RKO (cell line): ENCODE measurements at places on chromosomes 4 and X.

DNA sequence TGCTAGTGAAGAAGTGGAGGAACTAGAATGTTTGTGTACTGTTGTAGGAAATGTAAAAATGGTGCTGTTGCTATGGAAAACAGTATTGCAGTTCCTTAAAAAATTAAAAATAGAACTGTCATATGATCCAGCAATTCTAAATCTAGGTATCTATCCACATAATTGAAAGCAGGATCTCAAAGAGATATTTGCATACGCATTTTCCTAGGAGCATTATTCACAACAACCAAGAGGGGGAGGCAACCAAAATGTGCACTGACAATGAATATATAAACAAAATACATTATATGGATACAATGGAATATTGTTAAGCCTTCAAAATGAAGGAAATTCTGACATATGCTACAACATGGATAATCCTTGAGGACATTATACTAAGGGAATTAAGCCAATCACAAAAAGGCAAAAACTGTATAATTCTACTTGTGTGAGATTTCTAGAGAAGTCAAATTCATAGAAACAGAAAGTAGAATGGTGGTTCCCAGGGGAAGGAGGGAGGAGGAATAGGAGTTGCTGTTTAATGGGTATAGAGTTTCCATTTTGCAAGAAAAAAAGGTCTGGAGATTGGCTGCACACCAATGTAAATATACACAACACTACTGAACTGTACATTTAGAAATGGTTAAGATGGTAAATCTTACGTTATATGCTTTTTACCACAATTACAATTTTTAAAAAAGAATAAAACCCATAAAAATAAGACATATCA, 35.6 kb upstream of the KCNE5 start:
- DNase-seq, result no peak

GRCh38 chr4:124414276-124415040, 298.1 kb downstream of the ANKRD50 start:
- DNase-seq, result no peak

- no peak for DNase-seq
Measured at GRCh38 chr4:187321711-187322110, 598.1 kb upstream of the FAT1 start.

- DNase-seq, result peak; percentile 15
Measured at GRCh38 chr4:66062044-66062443, 391.8 kb upstream of the EPHA5 start.

- no peak for DNase-seq
Measured at GRCh38 chrX:150547375-150548115, 20.9 kb upstream of the MTM1 start.

GRCh38 chr4:100261346-100261745, 71.1 kb upstream of the DDIT4L start:
- DNase-seq, result no peak

DNA sequence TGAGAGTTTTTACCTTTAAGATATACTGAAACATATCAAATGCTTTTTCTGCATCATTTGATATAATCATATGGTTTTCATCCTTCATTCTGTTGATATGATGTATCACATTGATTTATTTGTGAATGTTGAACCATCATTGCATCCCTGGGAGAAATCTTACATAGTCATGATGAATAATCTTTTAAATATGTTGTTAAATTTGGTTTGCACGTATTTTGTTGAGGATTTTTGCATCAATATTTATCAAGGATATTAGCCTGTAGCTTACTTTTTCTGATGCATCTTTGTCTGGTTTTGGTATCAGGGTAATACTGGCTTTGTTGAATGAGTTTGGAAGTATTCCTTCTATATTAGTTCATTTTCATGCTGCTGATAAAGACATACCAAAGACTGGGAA, 541.4 kb downstream of the TLL1 start:
- DNase-seq, result no peak

GRCh38 chrX:77925764-77926163, 15.3 kb downstream of the ATP7A start:
- no peak for DNase-seq

DNA sequence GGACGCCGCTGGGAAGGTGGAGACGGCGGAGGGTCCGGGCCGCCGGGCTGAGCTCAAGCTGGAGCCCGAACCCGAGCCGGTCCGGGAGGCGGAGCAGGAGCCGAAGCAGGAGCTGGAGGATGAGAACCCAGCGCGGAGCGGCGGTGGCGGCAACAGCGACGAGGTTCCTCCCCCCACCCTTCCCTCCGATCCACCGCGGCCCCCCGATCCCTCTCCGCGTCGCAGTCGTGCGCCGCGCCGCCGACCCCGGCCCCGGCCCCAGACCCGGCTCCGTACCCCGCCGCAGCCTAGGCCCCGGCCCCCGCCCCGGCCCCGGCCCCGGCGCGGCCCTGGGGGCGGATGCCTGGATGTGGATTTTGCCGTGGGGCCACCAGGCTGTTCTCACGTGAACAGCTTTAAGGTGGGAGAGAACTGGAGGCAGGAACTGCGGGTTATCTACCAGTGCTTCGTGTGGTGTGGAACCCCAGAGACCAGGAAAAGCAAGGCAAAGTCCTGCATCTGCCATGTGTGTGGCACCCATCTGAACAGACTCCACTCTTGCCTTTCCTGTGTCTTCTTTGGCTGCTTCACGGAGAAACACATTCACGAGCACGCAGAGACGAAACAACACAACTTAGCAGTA, 483 bp downstream of the USP27X start:
- DNase-seq, result peak; percentile 4

DNA sequence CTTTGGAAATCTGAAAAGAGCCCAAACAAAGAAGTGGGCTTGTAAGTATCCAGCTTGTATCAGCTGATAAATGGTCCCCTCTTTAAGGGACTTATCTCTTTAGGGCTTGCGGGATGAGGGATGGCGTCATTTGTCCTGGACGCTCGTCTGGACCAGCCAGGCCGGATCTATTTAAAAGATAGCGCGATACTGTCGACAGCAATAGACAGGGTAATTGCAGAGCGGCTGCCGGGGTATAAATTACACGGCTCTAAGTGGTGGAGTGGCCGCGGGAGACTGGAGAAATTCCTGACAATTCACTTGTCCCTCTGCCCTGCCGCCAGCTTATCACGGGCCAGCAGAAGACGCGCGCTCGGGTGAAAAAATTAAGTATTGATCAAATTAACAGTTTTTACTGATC, 90.7 kb downstream of the FAM53A start:
- DNase-seq, result no peak

GRCh38 chr4:41299486-41299885, 42.8 kb downstream of the UCHL1 start:
- no peak for DNase-seq

GRCh38 chr4:20196476-20196875, 55.2 kb upstream of the SLIT2 start:
- no peak for DNase-seq

DNA sequence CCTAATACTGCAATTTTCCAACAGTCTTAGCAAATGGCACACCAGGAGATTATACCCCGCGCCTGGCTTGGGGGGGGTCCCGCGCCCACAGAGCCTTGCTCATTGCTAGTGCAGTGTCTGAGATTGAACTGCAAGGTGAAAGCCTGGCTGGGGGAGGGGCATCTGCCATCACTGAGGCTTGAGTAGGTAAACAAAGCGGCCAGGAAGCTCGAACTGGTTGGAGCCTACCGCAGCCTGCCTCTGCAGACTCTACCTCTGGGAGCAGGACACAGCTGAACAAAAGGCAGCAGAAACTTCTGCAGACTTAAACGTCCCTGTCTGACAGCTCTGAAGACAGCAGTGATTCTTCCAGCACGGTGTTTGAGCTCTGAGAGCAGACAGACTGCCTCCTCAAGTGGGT, 172.8 kb upstream of the NAP1L5 start:
- DNase-seq, result no peak

DNA sequence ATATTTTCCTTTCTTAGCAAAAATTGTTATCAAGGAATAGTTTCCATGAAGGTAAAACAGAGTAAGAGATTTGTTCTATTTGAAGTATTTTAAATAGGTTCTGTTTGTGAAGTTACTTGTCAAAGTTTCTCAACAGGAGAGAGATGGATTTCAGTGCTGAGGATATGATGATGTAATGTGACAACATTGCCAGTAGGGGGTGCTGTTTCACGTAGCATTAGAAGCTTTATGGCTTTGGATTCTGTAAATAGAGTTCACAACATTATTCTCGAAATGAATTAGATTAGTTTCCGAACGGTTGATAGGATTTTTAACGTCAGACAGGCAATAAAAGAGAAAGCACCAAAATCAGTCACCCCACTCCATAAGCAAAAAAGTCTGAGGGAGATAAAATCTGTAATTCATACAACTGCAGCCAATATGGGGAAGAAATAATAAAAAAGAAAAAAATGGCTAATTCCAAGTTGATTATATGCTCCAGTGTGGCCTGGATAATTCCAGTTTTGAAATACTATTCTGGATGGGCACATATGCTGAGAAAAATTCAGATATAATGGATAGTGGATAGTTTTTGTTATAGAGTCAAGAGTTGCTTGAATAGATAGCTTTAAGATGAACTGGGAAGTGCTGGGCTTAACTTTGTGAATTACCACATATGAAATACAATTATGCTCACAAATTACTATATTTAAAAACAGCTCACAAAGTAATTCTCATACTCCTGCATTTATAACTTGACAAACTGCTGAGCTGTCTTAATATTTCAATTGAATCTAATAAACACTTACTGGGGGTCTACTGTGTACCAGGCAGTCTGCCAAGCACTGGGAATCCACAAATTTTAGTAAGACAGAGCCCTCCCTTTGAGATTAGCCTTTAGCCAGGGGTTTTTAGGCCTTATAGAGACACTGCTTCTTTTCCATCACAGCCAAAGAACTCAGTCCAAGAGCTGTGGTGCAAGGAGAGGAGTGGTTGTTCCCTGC, 109.1 kb downstream of the GPAT3 start:
- peak; percentile 72 for DNase-seq

DNA sequence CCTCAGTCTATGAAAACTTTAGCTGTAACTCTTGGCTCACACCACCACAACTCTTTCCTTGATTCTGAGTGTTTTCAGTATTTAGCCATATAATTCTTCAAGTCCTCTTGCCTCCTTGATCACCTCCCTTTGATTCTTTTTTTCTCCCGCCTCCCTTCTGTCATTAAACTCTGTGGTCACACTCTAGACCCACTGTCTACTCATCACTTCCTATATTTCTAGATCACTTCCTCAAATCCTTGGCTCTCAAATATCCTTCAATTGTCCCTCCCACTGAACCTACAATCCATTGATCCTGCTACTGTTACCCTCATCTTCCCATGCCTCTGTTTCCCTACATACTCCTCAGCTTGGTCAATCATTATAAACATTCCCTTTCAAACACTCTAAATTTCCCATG, 12.4 kb upstream of the CXXC4 start:
- no peak for DNase-seq

DNA sequence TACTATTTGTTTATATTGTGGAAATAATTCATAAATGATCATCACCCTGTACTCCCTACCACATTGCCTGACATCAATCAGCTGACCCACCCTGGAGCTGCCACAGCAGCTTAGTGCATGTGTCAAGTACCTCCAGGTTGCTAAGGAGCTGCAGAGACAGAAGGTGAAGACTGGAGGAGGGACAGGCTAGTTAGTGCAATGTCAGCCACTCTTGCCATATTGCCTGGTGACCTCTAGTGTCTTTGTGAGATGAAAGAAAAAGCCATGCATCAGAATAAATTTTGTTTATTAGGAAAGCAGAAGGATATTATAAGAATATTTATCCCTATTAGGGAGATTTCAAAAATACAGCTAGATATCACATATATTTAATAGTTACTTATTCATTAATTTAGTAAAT, 243.9 kb upstream of the FAT4 start:
- peak; percentile 24 for DNase-seq

DNA sequence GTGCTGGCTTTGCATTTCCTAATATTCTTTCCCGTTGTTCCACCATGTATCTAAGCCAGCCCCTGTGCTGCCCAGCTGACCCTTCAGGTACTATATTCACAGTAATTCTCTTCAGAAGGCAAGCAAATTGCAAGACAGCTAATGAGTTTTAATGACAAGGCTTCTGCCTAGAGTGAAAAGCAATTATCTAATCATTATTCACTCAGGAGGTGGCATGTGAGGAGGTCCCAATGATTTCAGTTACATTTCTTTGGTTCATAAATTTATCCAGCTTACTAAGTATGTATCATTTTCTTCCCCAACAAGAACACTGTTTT, 123.0 kb downstream of the RASGEF1B start:
- DNase-seq, result no peak

GRCh38 chr4:15636818-15637217, 18.3 kb downstream of the FBXL5 start:
- no peak for DNase-seq

DNA sequence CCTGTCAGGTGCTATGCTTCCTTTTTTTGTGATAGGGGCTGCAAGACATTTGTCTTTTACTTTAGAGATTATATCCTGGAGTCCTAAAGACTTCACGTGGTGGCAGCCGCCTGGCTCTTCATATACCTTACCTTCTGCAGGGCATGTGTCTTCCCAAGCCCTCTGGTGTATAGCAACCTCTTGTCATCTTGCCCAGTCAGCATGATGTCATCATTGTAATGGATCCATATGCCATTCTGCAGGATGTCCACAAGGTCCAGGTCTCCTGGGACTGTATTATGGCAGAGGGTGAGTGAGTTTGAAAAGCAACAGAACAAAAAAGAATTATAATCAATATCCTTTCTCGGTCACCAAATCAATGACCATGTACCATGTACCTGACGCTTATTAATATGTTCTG, 82.2 kb upstream of the SCOC start:
- peak; percentile 12 for DNase-seq

DNA sequence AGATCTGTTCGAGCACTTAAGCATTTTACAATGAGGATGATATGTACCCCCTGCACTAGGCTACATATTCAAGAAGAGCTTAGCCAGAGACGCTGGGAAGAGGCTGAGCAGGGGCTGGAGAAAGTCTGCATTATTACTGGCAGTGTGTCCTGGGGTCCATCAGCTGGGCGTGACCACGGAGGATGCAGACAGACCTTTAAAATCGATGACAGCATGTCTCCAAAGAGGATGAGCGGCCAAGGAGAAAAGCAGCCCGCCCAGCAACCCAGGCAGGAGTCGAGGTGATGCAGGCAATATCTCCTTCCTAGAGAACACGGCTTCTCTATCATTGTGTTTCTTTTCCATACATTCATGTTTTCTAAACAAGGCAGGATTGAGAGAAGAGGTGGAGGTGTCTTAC, 300.7 kb downstream of the USP46 start:
- no peak for DNase-seq

DNA sequence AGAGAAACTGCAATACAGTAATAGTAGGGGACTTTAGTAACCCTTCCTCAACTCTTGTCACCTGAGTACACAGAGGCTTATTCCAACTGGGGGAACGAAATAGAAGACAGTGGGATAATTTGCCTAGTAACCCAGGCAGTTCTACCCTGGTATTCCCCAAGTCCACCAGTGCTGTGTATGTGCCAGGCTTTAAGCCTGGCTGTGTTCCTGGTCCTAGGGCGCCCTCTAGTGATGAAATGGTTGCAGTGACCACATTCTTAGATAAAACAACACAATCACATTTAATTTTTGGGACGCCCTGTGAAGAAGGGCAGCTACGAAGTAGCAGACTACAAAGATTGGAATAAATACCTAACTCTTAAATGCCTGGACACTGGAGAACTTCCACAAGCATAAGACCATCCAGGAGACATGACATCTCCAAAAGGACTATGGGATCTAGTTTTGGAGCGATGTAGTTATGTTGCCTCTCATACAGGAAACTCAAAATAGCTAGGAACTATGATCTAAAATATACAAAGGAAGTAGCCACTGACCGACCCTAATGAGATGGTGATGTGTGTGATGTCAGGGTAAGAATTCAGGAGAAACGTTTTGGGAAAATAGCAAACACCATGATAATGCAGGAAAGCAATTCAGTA, 288.5 kb upstream of the ZCCHC13 start:
- DNase-seq, result peak; percentile 84
